B cell (primary cell): ENCODE measurements at places on chromosomes 11 and 22. TPM values are rescaled to one million over a fixed set of nuclear protein-coding genes. Genes with fewer than 3 reads are reported as not detected.

The ROM1 gene
- 0.68 and 2.0 TPM in 2 replicates for total RNA-seq

GRCh38 chr11:91308069-91308468, 916.5 kb upstream of the FAT3 start:
- no peak for DNase-seq

- no peak for DNase-seq
Observed at GRCh38 chr22:24315367-24315966, 44.8 kb downstream of the SPECC1L start.

DNA sequence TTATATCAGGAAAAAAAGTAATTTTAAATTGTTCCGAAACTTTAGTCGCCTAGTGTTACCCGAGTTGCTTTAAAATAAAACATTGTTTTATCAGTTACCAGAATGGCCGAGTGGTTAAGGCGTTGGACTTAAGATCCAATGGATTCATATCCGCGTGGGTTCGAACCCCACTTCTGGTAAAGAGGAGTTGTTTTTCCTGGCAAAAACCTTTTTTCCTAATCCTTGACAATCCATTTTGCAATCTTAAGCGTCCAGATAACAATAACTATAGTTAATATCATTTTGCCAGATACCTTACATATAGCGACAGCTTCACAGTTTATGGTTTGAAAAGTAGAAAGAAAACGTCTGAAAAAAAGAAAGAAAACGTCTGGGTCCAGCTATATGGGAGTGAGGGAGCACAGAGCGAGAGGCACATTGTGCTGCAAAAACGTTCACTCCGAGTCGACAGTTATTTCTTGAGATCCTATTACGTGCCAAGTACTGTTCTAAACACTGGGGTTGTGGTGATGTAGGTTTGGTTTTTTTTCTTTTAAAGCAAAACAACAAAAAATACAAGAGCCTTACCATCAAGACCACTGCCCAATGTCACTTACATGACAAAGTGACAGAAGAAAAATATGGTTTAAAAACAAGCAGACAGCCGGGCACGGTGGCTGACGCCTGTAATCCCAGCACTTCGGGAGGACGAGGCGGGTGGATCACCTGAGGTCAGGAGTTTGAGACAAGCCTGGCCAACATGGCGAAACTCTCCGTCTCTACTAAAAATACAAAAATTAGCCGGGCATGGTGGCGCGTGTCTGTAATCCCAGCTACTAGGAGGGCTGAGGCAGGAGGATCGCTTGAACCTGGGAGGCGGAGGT, 40.6 kb downstream of the OR4D9 start:
- no peak for DNase-seq

GRCh38 chr11:35029979-35030682, 108.8 kb upstream of the CD44 start:
- peak; percentile 60 for DNase-seq
